Mesendoderm (in vitro differentiated cells): ENCODE measurements at places on chromosomes 2 and 18.

DNA sequence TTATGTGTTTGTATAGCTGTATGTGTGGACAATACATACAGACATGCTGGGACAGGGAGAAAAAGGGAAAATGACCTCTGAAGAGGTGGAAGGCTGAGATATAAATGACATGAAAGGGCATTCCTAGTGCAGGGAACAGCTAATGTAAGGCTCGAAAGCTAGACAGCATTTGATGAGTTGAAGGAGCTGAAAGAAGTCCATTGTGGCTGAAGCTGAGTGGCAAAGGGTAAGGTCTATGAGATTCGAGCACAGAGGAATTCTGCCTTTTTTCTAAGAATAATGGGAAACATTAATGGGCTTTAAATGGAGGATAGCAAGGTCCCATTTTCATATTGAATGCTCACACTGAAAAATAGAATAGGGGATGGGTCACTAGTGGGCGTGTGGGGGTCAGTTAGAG is 23.6 kb downstream of the ADD2 start:
- no peaks in the 10 kb centered on the region for H3K27me3 ChIP-seq
- no peak for DNase-seq
- no peak overlapping the region for H3K27ac ChIP-seq
- H3K36me3 ChIP-seq: no peaks in the 10 kb centered on the region

DNA sequence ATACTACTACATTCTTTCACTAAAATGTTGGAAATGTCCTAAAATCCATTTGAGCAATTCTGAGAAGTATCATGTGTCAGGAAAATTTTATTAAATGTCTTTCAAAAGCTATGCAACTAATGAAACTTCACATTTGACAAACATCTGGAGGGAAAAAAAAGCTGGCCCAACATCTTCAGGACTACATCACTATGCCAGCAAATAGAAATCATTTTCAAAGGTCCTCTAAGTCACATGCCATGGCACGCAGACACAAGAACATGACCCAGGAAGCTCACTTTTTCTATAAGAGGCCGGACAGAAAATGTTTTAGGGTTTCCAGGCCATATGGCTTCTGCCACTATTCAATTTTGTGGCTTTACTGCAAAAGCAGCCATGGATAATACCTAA is 11.6 kb downstream of the KANSL3 start:
- no peaks in the 10 kb centered on the region for H3K36me3 ChIP-seq
- H3K4me1 ChIP-seq: no peaks in the 10 kb centered on the region
- H3K27ac ChIP-seq: no peak overlapping the region
- no peak for DNase-seq
- H3K27me3 ChIP-seq: no peaks in the 10 kb centered on the region

DNA sequence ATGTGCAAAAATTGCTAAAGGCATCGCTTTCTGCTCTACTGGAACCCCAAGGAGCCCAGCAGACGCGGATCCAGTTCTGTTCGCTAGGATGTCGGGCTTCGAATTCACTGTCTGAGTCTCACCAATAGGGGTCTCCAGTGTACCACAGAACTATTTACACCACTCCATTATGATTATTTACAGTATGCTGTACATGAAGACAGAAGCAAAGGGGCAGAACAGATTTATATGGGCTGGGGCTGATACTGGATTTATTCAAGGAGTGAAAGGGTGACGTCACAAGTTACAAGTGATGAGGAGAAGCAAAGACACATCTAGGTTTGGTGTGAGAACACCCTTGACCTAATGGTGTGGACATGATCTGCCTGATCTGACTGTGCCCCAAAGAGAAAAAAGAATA is 185.3 kb upstream of the ATP5MC3 start:
- H3K27me3 ChIP-seq: no peaks in the 10 kb centered on the region
- peak; percentile 53 for DNase-seq
- no peaks in the 10 kb centered on the region for H3K36me3 ChIP-seq
- no peak overlapping the region for H3K4me3 ChIP-seq
- no peaks in the 10 kb centered on the region for H3K4me1 ChIP-seq
- no peak overlapping the region for H3K27ac ChIP-seq

GRCh38 chr18:32439241-32439640 is 31.4 kb downstream of the GAREM1 start:
- DNase-seq: no peak
- H3K36me3 ChIP-seq: no peaks in the 10 kb centered on the region
- no peak overlapping the region for H3K27ac ChIP-seq
- no peaks in the 10 kb centered on the region for H3K4me1 ChIP-seq
- H3K27me3 ChIP-seq: no peaks in the 10 kb centered on the region

DNA sequence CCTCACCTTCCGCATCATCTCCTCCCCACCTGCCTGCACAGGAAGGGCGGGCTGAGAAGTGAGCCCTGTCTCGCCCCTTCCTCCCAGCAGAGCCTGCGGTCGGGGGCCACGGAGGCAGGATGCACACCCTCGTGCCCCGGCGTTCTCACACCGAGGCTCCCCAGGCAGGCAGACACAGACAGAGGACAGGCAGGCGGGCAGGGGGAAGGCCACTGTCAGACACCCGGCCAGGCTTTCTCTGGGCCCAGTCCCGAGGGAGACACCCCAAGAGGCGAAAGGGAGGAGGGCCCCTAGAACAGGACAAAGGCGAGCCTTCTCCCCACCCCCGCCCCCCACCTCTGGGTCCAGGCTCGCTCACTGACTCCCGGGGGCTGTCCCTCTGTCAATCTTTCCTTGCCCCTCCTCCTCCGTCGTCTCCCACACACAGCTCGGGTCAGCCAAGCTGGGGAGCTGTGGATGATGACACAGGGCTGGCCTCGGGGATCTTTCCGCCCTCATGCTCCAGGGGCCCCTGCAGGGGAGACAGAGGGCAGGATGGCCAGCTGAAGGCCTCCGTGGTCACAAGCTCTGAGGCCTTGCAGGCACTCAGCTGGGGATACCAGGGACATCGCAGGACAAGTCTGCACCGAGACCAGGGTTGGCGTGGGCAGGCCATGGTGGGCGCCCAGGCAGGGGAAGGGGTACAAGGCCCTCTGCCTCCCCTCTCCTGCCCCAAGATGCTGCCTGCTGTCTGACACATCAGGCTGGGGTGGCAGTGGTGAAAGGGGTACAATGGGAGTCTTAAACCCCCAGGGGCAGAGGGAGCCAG is 24.9 kb downstream of the BIN1 start:
- no peak overlapping the region for H3K4me3 ChIP-seq
- no peak overlapping the region for H3K27ac ChIP-seq
- H3K27me3 ChIP-seq: no peaks in the 10 kb centered on the region
- H3K36me3 ChIP-seq: no peaks in the 10 kb centered on the region
- no peak for DNase-seq

GRCh38 chr2:38315707-38316333 is 61.3 kb downstream of the ATL2 start:
- peak; percentile 78 for DNase-seq
- no peaks in the 10 kb centered on the region for H3K27me3 ChIP-seq
- H3K4me1 ChIP-seq: no peaks in the 10 kb centered on the region
- H3K36me3 ChIP-seq: peaks cover 1% of the 10 kb centered on the region
- no peak overlapping the region for H3K4me3 ChIP-seq
- H3K27ac ChIP-seq: no peak overlapping the region

DNA sequence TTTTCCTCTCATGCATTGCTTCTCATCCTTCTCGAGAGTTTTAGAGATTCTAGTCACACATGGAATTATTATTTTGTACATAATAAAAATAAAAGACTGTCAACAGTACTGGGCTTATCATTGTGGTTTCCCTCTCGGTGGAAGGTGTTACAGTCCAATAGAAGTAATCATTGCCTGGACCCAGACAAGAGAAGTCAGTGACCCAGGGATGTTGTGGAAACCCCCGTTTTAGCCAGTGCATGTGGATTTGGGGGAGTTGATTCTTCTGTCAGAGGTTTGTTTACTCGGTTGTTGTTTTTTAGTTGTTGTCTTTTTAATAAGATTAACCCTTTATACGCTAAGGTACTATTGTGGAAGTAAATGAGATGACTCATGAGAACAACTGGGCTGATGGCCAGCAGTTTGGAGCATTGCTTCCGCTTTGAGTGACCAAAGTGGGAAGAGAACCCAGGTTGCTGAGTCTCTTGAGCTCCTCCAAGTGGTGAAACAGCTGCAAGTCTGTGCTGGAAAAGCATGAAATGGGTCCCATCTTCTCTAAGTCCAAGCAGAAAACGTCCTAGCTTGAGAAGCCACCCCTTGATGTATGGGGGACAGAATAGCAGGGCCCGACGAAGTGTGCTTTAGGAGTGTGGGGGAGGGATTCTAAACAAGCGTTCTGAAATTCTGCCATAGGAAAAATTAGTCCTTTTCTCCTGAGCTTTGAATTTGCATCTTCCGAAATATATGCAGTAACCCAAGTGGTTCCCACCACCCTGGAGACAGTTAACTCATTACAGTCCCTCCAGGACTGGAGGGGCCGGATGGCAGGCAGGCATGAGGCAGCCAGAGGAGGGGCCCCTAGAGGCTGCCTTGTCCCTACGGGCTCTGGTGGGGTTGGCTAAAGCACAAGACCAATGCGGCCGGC is 61.8 kb upstream of the GPR45 start:
- peaks cover 12% of the 10 kb centered on the region for H3K4me1 ChIP-seq
- DNase-seq: peak; percentile 67
- no peak overlapping the region for H3K4me3 ChIP-seq
- no peaks in the 10 kb centered on the region for H3K27me3 ChIP-seq

- no peaks in the 10 kb centered on the region for H3K4me1 ChIP-seq
- no peaks in the 10 kb centered on the region for H3K27me3 ChIP-seq
- no peaks in the 10 kb centered on the region for H3K36me3 ChIP-seq
- no peak overlapping the region for H3K27ac ChIP-seq
Measured at GRCh38 chr18:28723506-28723905, 546.6 kb upstream of the CDH2 start.

GRCh38 chr2:166960702-166961270 is 72.5 kb downstream of the XIRP2 start:
- no peaks in the 10 kb centered on the region for H3K27me3 ChIP-seq
- H3K4me3 ChIP-seq: no peak overlapping the region
- DNase-seq: no peak

GRCh38 chr2:237691029-237691907 is 63.9 kb downstream of the LRRFIP1 start:
- peaks cover 24% of the 10 kb centered on the region for H3K4me1 ChIP-seq
- peak; percentile 76 for DNase-seq
- peak overlapping the region; percentile 63 for H3K4me3 ChIP-seq

GRCh38 chr2:45904946-45905631 is 253.6 kb downstream of the PRKCE start:
- H3K4me1 ChIP-seq: peaks cover under 1% of the 10 kb centered on the region
- no peak overlapping the region for H3K4me3 ChIP-seq
- no peak for DNase-seq
- H3K36me3 ChIP-seq: no peaks in the 10 kb centered on the region

GRCh38 chr18:49250816-49251388 is 209.5 kb downstream of the DYM start:
- no peak overlapping the region for H3K4me3 ChIP-seq
- H3K36me3 ChIP-seq: no peaks in the 10 kb centered on the region
- H3K27me3 ChIP-seq: no peaks in the 10 kb centered on the region
- no peaks in the 10 kb centered on the region for H3K4me1 ChIP-seq
- peak; percentile 62 for DNase-seq

DNA sequence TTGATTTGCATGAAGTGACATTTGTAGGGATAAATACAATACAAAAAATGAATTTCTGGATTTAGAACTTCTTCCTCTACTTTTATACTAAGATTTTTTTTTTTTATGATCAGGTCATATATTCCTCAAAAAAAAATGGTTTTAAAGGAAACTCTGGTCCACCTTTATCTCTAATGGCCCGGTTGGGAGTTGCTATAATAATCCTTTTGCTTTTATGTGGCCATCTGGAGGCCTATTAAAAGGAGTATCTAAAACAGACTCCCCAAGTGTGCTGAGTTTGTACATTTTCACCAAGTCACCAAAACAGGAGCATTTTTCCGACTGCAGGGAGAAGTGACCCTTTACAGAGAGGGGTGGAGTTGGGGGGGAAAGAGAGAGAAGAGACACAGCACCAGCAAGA is 329.2 kb upstream of the FIGN start:
- DNase-seq: no peak
- H3K4me3 ChIP-seq: no peak overlapping the region
- no peaks in the 10 kb centered on the region for H3K36me3 ChIP-seq
- H3K4me1 ChIP-seq: no peaks in the 10 kb centered on the region
- no peak overlapping the region for H3K27ac ChIP-seq

DNA sequence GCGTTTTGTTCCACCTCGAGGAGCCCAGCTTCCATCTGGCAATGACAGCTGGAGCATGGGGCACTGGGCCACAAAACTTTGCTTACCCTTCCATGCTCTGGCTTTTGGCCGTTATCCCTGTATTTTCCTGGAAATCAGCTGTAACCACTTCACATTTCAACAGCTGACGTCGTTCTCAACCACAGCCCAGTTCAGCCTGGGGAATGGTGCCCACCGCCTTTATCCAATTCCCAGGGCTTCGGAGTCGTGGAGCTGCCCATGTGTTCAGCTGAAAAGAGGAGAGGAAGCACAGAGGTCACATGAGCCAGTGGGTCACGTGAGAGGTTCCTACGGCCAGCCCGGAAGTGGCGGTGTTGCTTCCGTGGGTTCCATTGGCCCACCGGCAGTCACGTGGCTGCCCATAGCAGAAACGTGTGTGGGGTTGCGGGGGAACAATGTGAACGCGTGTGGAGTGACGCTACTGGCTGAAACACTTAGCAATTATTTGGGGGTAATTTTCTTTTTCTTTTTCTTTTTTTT is 16.7 kb upstream of the EDAR start:
- H3K4me1 ChIP-seq: no peaks in the 10 kb centered on the region
- no peak overlapping the region for H3K4me3 ChIP-seq
- H3K27ac ChIP-seq: no peak overlapping the region
- H3K27me3 ChIP-seq: no peaks in the 10 kb centered on the region

DNA sequence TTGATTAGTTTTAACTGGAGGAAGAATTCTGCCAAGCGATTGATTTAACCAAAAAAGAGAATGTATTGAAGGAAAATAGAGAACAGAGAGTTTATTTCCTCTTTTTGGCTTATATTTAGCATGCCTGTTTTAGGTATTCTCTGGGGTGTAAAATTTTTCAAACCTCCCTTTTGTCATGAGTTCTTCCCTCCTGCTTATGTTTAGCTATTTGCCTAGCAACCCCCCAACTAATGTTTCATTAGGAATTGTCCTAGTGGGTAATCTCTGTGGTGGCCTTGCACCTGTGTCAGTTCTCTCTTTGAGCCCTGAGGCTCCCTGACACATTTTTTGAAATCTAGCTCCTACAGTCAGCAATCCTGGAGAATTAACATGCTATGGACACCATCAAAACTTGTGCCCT is 12.5 kb upstream of the REG1B start:
- H3K4me1 ChIP-seq: no peaks in the 10 kb centered on the region
- no peak overlapping the region for H3K27ac ChIP-seq
- H3K4me3 ChIP-seq: no peak overlapping the region
- H3K27me3 ChIP-seq: no peaks in the 10 kb centered on the region
- no peak for DNase-seq

DNA sequence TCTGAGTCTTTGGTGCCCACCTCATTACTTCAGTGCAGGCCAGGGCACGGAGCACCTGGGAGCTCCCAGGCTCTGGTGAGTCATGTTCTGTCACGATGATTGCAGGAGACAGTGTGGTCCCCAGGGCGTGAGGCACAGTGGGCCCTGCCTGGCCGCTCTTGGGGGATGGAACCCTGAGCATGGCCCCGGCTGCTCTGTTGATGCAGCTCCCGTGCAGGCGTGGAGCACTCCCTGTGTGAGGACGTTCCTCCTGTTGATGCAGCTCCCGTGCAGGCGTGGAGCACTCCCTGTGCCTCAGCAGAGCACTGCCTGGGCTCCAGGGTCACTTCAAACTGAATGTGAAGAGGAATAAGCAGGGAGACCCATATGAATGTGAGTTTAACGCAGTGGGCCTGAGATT is 30.1 kb downstream of the COPS9 start:
- no peak overlapping the region for H3K4me3 ChIP-seq
- H3K36me3 ChIP-seq: no peaks in the 10 kb centered on the region
- DNase-seq: no peak
- no peaks in the 10 kb centered on the region for H3K4me1 ChIP-seq
- no peaks in the 10 kb centered on the region for H3K27me3 ChIP-seq
